ENCODE measurements at places on chromosomes 3 and 15. TPM values are rescaled to one million over a fixed set of nuclear protein-coding genes. Genes with fewer than 3 reads are reported as not detected.
A peak's percentile ranks its signal among the peaks of the same experiment; 100 is the strongest.

Gene CD80
- 11.9 TPM for total RNA-seq

- H3K36me3 ChIP-seq = no peaks in the 10 kb centered on the region
- peaks cover 6% of the 10 kb centered on the region for H3K27me3 ChIP-seq
- H3K4me1 ChIP-seq = no peaks in the 10 kb centered on the region
- no peak for DNase-seq
- no peak overlapping the region for H3K4me3 ChIP-seq
These were observed 155.5 kb upstream of the TMC3 start for GRCh38 chr15:81529481-81529880.

Gene LAMB2
- total RNA-seq = 1.7 TPM

Gene GXYLT2
- total RNA-seq = 0.26 TPM

- DNase-seq = peak; percentile 21
- H3K27me3 ChIP-seq = no peaks in the 10 kb centered on the region
- peak overlapping the region; percentile 86 for H3K4me3 ChIP-seq
- peaks cover 24% of the 10 kb centered on the region for H3K4me1 ChIP-seq
These were observed 1.1 kb upstream of the GYG1 start for GRCh38 chr3:148990236-148990635.

- peaks cover 17% of the 10 kb centered on the region for H3K27me3 ChIP-seq
- H3K4me1 ChIP-seq = no peaks in the 10 kb centered on the region
- H3K4me3 ChIP-seq = no peak overlapping the region
- no peak overlapping the region for H3K27ac ChIP-seq
- no peaks in the 10 kb centered on the region for H3K36me3 ChIP-seq
- DNase-seq = no peak
These were observed 125.7 kb downstream of the FBLN2 start for GRCh38 chr3:13674538-13675185.

- H3K27ac ChIP-seq = no peak overlapping the region
- no peaks in the 10 kb centered on the region for H3K36me3 ChIP-seq
- H3K4me1 ChIP-seq = no peaks in the 10 kb centered on the region
- H3K4me3 ChIP-seq = no peak overlapping the region
- peaks cover 17% of the 10 kb centered on the region for H3K27me3 ChIP-seq
These were observed 8.3 kb downstream of the ITGA11 start for GRCh38 chr15:68423359-68424296.

DNA sequence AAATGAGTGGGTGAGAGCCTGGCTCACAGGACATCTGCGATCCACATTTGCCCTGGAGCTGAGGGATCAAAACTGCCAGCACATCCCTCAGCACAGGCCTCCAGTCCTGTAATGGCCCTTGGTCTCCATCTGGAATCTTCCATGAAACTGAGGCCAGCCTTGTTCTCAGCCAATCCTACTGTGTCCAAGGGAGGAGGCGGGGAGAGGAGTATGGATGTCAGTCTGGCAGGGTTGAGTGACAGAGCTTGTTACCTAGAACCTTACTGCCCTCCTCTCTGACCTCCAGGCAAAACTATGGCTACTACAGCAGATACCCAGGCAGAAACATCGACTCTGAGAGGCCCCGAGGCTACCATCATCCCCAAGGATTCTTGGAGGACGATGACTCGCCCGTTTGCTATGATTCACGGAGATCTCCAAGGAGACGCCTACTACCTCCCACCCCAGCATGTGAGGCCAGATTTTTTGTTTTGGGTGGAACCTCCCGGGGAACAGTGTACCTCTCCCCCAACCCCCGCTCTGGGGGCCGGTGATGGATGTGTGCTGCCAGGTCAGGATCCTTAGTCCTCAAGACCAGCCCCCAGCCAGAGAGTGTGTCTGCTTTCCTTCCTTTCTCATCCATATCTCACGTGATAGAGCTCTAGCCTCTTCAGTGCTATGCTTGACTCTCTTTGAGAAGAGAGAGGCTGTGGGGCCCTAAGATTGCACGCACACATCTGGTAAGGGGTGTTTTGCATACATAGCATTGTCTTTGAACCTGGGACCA lies 41.3 kb downstream of the CHDH start:
- no peaks in the 10 kb centered on the region for H3K36me3 ChIP-seq
- no peak overlapping the region for H3K4me3 ChIP-seq
- H3K27me3 ChIP-seq = peaks cover 11% of the 10 kb centered on the region

DNA sequence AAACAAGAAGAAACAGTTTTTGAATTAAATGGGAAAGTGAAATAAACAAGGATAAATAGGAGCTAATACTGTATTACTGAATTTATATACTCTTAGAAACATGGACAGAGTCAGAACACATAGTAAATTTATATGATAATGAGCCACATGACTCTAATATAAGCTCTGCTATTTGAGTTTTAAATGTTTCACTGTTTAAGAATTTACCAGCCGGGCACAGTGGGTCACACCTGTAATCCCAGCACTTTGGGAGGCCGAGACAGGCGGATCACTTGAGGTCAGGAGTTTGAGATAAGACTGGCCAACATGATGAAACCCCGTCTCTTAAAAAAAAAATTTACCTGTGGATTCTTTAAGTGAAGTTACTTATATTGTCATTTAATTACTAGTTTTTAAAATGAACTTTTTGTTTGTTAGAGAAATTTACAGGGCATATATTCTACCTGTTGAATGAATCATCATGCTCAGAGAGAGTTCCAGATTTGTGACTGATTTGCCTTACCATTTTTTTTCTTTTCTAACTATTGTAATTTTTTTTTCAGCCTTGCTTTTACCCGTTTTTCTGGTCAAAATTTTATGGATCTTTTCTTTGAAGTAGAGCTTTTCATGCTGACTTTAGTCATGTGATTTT lies 125.7 kb downstream of the TCF12 start:
- H3K36me3 ChIP-seq = no peaks in the 10 kb centered on the region
- DNase-seq = no peak
- H3K27ac ChIP-seq = no peak overlapping the region
- peaks cover 44% of the 10 kb centered on the region for H3K4me1 ChIP-seq

Gene WDR5B
- total RNA-seq = 3.6 TPM

Gene CIP2A
- total RNA-seq = 42.1 TPM

- peaks cover 6% of the 10 kb centered on the region for H3K4me1 ChIP-seq
- no peaks in the 10 kb centered on the region for H3K36me3 ChIP-seq
- no peaks in the 10 kb centered on the region for H3K27me3 ChIP-seq
- H3K27ac ChIP-seq = no peak overlapping the region
- DNase-seq = no peak
- no peak overlapping the region for H3K4me3 ChIP-seq
These were observed 61.8 kb downstream of the SLC9A9 start for GRCh38 chr3:143786219-143787191.

- DNase-seq = no peak
- no peak overlapping the region for H3K27ac ChIP-seq
- no peaks in the 10 kb centered on the region for H3K4me1 ChIP-seq
- H3K36me3 ChIP-seq = peaks cover 49% of the 10 kb centered on the region
- no peak overlapping the region for H3K4me3 ChIP-seq
These were observed 10.9 kb downstream of the ZNF35 start for GRCh38 chr3:44659434-44659833.

Gene OXSR1
- total RNA-seq = 46.3 TPM

DNA sequence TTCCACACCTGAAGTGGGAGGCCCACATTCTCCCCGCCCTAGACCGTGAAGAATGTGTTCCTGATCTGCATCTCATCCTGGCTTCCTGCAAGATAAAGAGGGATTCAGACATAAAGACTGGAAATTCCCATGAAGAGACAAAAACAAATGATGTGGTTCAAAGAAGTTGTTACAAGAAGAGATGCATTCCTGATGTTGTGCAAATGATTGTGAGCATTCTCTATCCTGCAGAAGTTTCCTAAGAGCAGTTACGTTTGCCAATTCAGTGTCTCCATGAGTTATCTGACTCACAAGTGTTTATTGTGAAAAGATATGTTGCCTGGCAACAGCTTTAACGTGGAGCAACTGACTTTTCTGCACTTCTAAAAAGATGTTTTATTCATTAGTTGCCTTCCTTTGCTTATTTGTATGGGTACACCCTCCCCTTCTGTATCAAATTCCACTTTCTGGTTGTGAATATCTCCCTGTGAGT lies 107.8 kb downstream of the ZIC4 start:
- no peaks in the 10 kb centered on the region for H3K27me3 ChIP-seq
- no peak for DNase-seq
- no peaks in the 10 kb centered on the region for H3K4me1 ChIP-seq
- H3K36me3 ChIP-seq = no peaks in the 10 kb centered on the region
- H3K27ac ChIP-seq = no peak overlapping the region
- H3K4me3 ChIP-seq = no peak overlapping the region

Gene TICRR
- total RNA-seq = 23.4 TPM

- no peaks in the 10 kb centered on the region for H3K4me1 ChIP-seq
- no peak for DNase-seq
- H3K36me3 ChIP-seq = no peaks in the 10 kb centered on the region
These were observed 481.5 kb downstream of the PDCD6IP start for GRCh38 chr3:34279901-34280300.

DNA sequence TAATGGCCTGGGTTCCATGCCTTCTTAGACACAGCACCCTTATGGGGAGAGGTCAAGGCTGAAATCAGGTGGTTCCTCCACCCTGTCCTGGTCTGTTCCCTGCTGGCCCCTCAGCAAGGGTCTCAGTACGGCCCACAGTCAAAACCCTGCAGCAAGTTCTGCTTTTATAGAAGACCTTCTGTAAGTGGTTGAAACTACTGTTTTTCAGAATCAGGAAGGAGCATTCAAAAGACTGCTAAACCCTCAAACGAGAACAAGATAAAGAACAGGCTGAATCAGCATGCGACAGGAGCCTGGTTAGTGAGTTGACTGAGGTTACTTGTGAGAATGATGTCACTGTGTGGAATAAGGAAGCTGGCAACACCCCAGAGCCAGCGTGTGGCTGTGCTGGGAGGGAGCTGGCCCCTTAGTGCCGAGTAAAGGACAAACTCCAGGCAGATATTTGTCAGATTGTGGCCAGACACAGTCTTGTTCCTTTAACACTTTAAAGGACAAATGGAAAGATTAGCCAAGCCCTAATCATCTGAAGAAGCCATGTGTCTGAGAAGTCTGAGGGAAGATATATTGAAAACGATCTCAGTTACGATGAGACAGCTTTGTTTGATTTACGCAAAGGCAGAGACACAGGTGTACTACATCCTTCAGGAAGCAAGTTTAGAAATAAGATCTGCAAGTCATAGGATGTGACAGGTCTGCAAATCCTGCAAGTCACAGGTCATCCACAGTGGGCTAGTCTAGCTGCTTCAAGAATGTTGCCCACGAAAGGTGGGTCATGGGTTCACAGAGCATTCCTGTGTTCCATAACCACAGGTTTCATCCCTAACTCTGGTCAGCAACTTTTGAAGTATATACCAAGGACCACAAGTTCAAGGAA lies 54.0 kb downstream of the B3GNT5 start:
- H3K4me3 ChIP-seq = peak overlapping the region; percentile 56
- no peaks in the 10 kb centered on the region for H3K36me3 ChIP-seq
- DNase-seq = peak; percentile 51
- H3K27ac ChIP-seq = peak overlapping the region; percentile 15

GRCh38 chr3:69524816-69525215 lies 138.9 kb upstream of the FRMD4B start:
- no peaks in the 10 kb centered on the region for H3K36me3 ChIP-seq
- DNase-seq = no peak
- no peak overlapping the region for H3K27ac ChIP-seq
- no peak overlapping the region for H3K4me3 ChIP-seq
- no peaks in the 10 kb centered on the region for H3K4me1 ChIP-seq

Gene ARID3B
- 47.6 TPM for total RNA-seq

Gene IMPG2
- 0.82 TPM for total RNA-seq

DNA sequence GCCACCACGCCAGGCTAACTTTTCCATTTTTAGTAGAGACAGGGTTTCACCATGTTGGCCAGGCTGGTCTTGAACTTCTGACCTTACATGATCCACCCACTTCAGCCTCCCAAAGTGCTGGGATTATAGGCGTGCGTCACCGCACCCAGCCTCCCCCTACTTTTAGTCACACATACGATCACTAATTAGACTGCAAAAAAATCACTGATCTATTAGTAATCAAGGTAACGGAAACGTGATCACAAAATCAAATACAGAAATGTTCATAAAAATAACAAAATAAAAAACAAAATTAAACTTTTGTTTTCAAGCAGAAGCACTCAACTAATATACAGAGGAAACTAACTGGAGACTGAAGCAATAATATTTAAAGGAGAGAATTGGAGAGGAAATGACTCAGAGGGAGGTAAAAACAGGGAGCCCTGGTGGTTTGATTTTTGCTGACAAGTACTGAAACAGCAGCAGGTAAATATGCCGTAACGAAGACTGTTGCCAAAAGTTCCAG lies 4.6 kb downstream of the WDR53 start:
- peak overlapping the region; percentile 77 for H3K4me3 ChIP-seq
- no peaks in the 10 kb centered on the region for H3K36me3 ChIP-seq

Gene IFT80
- 22.7 TPM for total RNA-seq

DNA sequence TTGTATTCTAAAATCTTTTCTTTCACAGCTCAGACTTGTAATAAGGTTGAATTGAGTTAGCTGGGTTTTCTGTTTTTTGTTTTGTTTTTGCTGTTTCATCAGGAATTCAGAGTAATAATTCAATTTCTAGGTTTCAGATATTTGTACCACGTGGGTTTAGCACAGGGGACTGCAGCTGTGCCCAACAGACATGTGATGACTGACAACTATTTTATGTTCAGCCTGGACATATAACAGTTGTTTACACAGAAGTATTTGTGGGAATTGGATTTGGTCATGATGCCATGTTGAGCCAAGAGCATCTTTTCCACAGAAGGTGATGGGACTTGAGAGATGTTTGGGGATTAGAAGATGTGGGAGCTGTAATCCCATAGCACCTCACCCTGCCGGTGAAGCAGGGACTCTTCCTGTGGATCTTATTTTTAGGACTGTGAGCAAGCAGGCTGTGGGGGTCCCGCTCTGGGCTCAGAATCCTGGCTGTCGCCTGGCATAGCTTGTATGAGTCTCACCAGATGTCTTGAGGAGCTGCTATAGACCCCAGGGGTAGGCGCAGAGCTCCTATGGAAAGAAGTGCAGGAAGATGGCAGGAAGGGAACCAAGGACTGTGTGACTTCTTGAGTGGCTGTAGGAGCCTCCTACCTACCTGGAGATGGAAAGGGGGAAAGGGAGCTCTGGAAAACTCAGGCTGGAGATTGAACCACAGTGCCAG lies 23.7 kb downstream of the PXYLP1 start:
- peaks cover 48% of the 10 kb centered on the region for H3K4me1 ChIP-seq
- no peak for DNase-seq
- H3K27me3 ChIP-seq = no peaks in the 10 kb centered on the region
- H3K36me3 ChIP-seq = no peaks in the 10 kb centered on the region
- H3K4me3 ChIP-seq = no peak overlapping the region
- peak overlapping the region; percentile 68 for H3K27ac ChIP-seq

Gene SLC28A1
- not detected for total RNA-seq

DNA sequence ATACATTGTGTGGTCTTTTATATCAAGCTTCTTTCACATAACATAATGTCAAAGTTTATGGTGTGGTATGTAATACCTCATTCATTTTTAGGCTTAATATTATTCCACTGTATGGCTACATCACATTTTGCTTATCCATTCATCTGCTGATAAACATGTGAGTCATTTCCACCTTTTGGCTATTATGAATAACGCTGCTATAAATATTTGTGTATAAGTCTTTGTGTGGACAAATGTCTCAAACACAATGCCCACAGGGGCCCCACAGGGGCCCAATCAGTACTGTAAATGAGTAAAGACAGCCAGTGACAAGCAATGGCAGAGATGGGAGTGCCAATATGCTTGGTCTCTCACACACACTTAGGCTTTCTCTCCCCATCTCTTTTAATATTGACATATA lies 54.2 kb downstream of the PIK3R4 start:
- peaks cover 8% of the 10 kb centered on the region for H3K4me1 ChIP-seq
- H3K36me3 ChIP-seq = no peaks in the 10 kb centered on the region
- H3K27me3 ChIP-seq = no peaks in the 10 kb centered on the region

- H3K27ac ChIP-seq = no peak overlapping the region
- no peak overlapping the region for H3K4me3 ChIP-seq
- no peaks in the 10 kb centered on the region for H3K36me3 ChIP-seq
- DNase-seq = no peak
- no peaks in the 10 kb centered on the region for H3K27me3 ChIP-seq
These were observed 76.5 kb downstream of the TFDP2 start for GRCh38 chr3:142072816-142073215.

Gene DAPK2
- total RNA-seq = 3.3 TPM

Gene SLC12A6
- 25.0 TPM for total RNA-seq

Gene MCTP2
- total RNA-seq = 49.9 TPM

Measured in activated T-cell treated with anti-CD3 and anti-CD28 coated beads, Interleukin-2, amount 50 U/mL, for 72 hours (primary cell).